Uterus (tissue), 4 donors: ENCODE measurements at places on chromosomes 2 and 18. TPM values are rescaled to one million over a fixed set of nuclear protein-coding genes. Genes with fewer than 3 reads are reported as not detected.

DNA sequence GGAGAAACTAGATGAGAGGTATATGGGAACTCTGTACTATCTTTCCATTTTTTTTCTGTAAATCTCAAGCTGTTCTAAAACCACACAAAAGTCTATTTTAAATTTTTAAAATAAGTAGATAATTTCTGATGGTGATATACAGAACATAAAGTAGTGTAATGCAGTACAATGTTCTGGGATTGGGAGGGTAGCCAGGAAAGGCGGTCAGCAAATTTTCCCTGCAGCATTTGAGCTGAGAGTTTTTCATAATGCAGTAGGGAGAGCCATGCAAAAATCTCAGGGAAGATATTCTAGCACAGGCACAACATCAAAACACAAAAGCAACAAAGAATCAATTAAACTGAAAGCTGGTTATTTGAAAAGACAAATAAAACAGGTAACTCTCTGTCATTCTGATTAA, 141.5 kb downstream of the NCKAP5 start:
- H3K4me1 ChIP-seq = no peaks in the 10 kb centered on the region
- H3K27me3 ChIP-seq = no peaks in the 10 kb centered on the region
- H3K4me3 ChIP-seq = no peak overlapping the region
- no peak overlapping the region for H3K27ac ChIP-seq

DNA sequence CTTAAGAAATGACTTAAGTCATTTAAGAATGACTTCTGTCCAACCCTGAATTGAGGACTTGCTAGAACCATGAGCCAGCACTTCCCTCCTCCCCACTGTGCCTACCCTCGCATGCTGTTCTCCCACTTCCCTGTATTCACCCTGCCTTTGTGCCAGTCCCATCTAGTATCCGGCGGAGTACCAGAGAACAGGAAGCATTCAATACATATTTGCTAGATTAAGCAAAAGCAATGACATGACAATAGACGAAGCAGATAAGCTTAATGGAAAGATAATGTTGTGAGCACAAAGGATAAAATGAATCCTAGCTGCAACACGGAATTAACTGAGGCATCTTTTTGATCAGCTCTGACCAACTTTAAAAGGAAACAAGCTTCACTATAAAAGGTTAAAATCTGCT, 328.5 kb downstream of the TDRD15 start:
- H3K27me3 ChIP-seq = no peaks in the 10 kb centered on the region
- no peak overlapping the region for H3K27ac ChIP-seq
- H3K4me3 ChIP-seq = no peak overlapping the region
- no peaks in the 10 kb centered on the region for H3K36me3 ChIP-seq
- DNase-seq = no peak
- H3K4me1 ChIP-seq = no peaks in the 10 kb centered on the region

DNA sequence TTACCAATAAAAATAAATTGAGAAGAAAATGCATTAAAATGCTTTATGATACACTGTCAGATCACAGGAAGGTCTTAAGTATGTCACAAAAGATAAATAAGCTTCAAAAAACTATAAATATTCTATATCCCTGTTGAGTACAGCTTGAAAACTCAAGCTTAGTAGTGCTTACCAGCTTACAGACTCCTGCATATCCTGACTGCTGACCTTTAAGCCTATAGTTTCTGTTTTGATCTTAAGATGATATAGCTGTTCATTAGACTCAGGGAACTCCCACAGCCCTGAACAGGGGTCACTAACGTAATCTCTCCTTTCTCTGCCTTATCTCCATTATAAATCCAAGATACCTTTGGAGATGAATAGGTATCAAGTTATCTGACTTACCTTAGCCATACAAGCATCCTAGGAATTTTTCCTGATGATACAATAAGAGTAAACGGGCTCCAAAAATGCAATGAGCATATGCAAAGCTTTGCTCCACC, 93.7 kb upstream of the RBBP8 start:
- no peaks in the 10 kb centered on the region for H3K4me1 ChIP-seq
- no peaks in the 10 kb centered on the region for H3K36me3 ChIP-seq
- peak overlapping the region; percentile 59 for H3K27ac ChIP-seq
- H3K4me3 ChIP-seq = no peak overlapping the region

DNA sequence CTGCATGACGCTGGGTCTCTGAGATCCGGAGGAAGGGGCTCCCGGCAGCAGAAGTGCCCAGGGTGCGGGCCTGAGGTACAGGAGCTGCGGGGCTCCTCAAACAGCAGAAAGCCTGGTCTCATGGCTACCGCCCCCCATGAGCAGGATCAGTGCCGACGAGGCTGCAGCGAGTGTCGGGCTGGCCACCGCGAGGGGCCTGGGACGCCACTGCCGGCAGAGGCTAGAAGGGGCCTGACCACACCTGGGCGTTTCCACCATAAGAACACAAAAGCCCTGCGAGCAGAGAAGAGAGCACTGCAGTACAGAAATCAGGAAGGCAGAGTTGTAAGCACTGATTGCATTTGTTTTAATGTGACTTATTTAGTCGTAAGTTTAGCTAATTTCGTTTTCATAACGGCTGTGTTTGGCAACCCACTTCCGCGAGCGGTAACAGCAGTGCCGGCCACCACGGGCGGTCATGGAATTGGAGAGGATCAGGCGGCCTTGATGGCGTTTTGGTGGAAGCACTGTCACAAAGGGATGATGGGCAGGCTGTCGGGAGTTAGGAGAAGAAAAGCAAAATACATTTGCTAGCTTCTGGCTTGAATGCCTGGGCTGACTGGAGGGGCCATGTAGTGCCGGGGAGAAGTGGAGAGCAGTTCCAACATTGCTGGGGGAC, 117.4 kb downstream of the HDAC4 start:
- no peaks in the 10 kb centered on the region for H3K4me1 ChIP-seq
- H3K36me3 ChIP-seq = no peaks in the 10 kb centered on the region
- DNase-seq = no peak

DNA sequence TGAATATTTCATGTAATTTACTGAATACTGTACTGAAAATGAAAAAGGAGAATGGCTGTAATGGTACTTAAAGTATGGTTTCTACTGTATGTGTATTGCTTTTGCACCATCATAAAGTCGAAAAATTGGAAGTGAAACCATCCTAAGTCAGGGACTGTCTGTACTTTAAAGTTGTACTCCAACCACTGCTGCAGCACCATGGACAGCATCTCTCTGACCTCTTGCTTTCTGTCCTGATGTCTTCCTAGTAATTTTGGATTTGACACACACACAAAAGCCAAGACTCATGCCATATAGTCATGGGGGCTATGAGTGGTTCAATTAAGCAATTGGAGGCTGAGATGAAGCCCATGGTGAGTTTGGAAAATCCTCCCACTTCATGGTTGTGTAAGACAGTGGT, 256.3 kb upstream of the PKDCC start:
- no peak for DNase-seq
- no peaks in the 10 kb centered on the region for H3K27me3 ChIP-seq
- H3K36me3 ChIP-seq = no peaks in the 10 kb centered on the region
- no peaks in the 10 kb centered on the region for H3K4me1 ChIP-seq
- no peak overlapping the region for H3K4me3 ChIP-seq

DNA sequence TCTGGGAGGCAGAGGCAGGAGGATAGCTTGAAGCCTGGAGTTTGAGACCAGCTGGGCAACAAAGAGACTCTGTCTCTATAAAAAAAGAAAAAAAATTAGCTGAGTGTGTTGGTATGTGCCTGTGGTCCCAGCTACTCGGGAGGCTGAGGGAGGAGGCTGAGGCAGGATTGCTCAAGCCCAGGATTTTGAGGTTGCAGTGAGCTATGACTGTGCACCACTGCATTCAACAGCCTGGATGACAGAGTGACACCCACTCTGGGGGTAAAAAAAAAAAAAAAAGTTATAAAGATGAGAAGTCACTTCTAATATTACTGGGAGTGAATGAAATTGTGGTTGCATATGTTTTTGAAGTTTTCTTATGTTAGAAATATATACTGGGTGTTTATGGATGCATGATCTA, 71.6 kb downstream of the C2orf74 start:
- H3K27me3 ChIP-seq = no peaks in the 10 kb centered on the region
- H3K36me3 ChIP-seq = no peaks in the 10 kb centered on the region
- H3K27ac ChIP-seq = no peak overlapping the region

DNA sequence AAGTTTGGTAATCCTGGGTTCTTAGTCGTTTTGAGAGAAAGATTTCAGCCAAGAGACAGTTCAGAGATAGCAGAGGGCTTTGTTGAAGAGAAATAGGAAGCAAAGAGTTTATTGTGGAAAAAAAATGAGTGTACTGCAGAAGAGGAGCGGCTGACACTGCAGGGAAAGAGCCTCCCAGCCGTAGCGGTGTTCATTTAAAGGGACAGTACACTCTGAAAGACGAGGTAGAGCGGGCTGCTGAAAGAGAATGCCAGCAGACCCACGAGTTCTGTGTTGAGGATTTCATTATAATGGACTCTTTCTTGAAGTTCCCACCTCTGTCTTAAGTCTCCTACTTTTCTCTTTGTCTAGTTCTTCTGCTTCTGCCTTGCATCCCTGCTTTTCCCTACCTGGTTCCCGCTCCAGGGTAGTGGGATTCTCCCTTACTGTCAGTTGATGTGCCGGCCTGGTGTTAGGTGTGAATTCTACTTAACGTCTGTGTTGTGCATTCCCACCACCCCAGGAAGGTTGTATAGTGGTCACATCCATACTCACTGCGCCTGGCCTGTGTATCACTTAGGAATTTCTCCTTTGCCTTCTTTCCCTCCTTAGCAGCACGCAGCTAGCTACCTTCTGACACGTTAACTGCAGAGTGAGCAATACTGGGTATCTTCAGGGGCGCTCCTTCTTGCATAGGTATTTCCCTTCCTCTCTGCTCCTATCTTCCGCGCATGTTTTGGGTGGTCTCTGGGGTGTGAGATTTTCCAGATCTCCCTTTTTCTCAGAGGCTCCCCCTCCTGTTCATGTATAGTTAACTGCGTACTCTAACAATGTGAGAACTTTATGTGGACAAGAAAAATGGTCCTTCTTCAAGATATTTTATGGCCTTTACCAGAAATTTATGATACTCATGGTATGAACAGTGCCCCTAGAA, 164.5 kb downstream of the PTH2R start:
- H3K36me3 ChIP-seq = no peaks in the 10 kb centered on the region
- H3K27ac ChIP-seq = no peak overlapping the region
- H3K4me3 ChIP-seq = no peak overlapping the region
- no peaks in the 10 kb centered on the region for H3K4me1 ChIP-seq
- no peak for DNase-seq
- no peaks in the 10 kb centered on the region for H3K27me3 ChIP-seq

- DNase-seq = no peak
- no peak overlapping the region for H3K27ac ChIP-seq
- no peaks in the 10 kb centered on the region for H3K4me1 ChIP-seq
- no peaks in the 10 kb centered on the region for H3K27me3 ChIP-seq
- H3K36me3 ChIP-seq = no peaks in the 10 kb centered on the region
- H3K4me3 ChIP-seq = no peak overlapping the region
These were observed 112.5 kb downstream of the MGAT5 start for GRCh38 chr2:134366359-134366758.

DNA sequence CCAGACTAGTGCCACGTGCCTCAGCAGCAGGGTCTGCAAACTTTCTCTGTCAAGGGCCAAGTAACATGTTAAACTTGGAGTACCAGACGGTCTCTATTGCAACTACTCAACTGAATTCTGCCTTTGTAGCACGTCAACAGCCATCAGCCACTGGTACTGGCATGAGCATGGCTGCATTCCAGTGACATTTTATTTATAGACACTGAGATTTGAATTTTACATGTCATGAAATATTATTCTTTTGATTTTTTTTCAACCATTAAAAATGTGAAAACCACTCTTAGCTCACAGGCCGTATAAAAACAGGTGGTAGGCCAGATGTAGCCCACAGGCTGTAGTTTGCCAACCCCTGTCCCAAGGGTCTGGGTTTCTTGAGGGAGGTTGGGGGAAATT, 199.7 kb downstream of the TPGS2 start:
- H3K36me3 ChIP-seq = no peaks in the 10 kb centered on the region
- no peak overlapping the region for H3K4me3 ChIP-seq
- no peaks in the 10 kb centered on the region for H3K4me1 ChIP-seq

GRCh38 chr2:171095014-171095582, 65.6 kb downstream of the TLK1 start:
- H3K27me3 ChIP-seq = no peaks in the 10 kb centered on the region
- no peak for DNase-seq
- H3K4me1 ChIP-seq = no peaks in the 10 kb centered on the region
- no peak overlapping the region for H3K27ac ChIP-seq
- H3K4me3 ChIP-seq = no peak overlapping the region
- no peaks in the 10 kb centered on the region for H3K36me3 ChIP-seq

DNA sequence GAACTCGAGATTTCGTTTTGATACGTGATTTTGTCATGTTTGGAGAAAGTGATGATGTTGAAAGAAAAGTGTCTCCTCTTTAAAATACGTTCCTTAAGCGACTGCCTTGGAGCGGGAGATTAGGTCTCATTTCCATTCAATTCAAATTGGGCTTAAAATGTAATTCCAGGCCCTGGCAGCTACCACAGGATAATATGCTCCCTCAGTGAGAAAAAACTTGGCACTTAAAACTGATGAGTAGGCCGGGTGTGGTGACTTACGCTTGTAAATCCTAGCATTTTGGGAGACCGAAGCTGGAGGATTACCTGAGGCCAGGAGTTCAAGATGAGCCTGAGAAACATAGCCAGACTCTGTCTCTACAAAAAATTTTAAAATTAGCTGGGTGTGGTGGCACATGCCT, 146.3 kb upstream of the L3MBTL4 start:
- H3K27me3 ChIP-seq = no peaks in the 10 kb centered on the region
- no peak overlapping the region for H3K27ac ChIP-seq
- no peak for DNase-seq
- no peaks in the 10 kb centered on the region for H3K4me1 ChIP-seq
- H3K36me3 ChIP-seq = no peaks in the 10 kb centered on the region
- H3K4me3 ChIP-seq = no peak overlapping the region

DNA sequence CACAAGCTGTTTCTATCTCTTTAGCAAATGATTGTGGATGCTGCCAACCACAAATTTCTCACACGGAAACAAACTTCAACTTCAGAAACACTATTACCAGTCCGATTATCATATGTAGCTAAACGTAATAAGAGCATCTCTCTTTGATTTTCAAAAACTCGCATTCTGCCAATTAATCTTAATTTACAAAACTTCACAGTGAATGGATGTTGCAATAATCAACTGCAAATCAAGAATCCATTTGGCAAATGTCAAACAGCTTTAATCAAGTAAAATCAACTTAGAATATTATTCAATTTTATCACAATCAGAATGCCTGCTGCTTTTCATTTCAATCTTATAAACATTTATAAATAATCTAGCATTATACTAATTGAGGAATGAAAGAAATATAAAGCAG, 54.2 kb downstream of the DTNB start:
- H3K4me3 ChIP-seq = no peak overlapping the region
- no peaks in the 10 kb centered on the region for H3K36me3 ChIP-seq
- H3K27ac ChIP-seq = no peak overlapping the region
- no peak for DNase-seq
- H3K4me1 ChIP-seq = peaks cover 12% of the 10 kb centered on the region

Gene INPP5D
- 37.9 TPM for total RNA-seq

Gene CRYGD
- total RNA-seq = not detected

Gene SPIRE1
- total RNA-seq = 20.7 TPM

Gene KCNG2
- 0.59 TPM for total RNA-seq

Gene CD8B2
- 0.07 TPM for total RNA-seq

Gene MEIS1
- total RNA-seq = 110 TPM

Gene RGPD8
- 39.8 TPM for total RNA-seq

Gene C2orf78
- not detected for total RNA-seq

Gene YWHAQ
- 243 TPM for total RNA-seq
